ENCODE measurements at places on chromosomes 2 and 18.

DNA sequence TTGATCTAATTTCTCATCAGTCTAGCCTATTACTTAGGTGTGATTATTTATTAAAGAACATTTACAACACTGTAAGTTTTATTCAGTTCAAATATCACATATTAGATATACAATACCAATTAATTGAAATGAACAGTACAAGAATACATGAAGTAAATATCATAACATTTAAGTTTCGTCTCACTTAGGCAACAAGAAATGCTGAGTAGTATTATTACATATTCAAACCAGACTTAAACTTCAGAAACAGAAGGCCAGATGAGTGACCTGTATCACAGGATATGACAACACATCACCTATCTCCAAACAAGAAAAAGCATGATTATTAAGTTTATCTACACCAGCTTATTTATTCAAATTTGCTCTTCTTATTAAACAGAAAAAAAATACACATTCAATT, 48.9 kb downstream of the LONRF2 start:
- DNase-seq = no peak

DNA sequence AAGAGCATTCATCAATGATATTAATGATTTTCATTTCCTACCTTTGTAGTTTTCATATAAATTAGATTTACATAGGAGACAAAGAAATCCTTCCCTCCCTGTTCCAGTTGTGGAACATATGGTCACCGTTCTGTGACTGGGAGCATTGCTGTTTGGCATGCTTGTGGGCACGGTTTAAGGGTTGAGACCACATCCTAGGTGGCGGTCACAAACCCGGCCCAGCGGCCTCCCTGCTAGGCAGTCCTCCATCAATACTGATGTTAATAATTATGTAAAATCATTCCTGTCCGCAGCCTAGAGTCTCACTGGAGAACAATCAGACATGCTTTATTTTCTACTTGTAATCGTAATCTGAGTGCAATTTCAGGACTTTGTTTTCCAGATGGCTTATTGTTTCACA, 117.9 kb downstream of the AGAP1 start:
- no peak for DNase-seq

DNA sequence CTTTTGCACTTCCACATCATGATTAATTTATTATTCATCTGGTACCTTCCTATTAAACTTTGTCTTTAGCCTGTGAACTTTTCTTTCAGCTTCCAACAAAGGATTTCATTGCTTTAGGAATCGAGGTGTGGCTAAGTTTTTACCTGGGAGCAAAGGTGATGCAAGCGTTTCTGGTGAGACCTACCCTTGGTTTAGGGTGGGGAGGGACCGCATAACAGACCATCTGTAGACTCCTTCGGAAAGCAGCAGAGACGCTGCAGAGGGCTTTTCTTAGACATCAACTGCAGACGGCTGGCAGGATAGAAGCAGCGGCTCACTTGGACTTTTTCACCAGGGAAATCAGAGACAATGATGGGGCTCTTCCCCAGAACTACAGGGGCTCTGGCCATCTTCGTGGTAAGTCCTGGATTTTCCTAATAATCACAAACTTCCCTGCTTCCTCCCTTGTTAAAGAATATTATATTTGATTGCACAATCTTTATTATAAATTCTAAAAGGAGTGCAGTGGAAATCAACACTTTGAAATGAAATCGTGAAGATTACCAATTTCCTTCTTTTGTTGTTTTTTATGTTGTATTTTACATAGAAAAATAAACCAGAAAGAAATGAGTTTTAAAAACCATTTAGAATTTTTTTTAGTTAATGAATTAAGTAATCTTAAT, at the start of gene DSG3:
Gene DSG3 (plus strand): TSS at position 212 of the 662 bp plus-strand sequence. CDS start 137 bp downstream, at position 349.
- no peak for DNase-seq

DNA sequence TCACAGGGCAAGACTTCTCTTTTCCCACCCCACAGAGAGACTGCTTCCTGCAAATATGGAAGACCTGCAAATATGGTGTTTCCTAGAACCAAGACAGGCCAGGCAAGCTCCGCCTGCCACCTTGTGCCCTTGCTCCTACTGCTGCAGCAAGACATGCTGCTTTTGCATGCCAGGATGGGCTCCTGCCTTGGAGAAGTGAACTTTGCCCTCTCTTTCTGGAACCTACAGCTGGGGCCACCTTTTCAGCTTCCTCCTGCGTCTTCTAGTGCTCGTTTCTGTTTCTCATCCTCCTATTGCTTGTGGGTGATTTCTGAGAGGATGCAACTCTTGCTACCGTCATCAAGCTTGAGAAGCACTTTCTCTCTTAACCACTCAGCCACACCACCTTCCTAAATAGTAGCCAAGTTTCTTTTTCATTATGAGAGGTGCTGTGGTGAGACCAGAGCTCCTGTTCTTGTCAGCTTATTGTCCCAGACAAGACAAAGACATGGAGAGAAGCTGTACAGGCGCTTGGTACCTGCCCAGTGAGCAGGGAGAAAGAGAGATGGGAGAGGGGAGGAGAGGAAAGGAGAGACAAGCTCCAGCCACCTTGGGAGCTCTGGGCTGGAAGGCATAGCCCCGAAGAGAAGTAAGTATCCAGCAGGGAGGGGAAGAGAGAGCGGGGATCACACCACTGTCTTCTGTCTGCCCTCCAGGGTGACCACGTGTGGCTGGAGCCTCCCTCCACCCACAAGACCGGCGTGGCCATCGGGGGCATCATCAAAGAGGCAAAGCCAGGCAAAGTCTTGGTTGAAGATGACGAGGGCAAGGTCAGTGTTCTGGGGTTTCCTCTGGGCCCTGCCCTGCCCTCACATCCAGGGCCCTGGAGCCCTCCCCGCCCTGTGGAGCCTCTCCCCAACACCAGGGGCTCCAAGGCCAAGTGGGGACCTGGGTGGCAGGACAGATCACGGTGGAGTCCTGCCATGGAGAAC, 28.3 kb downstream of the MYO7B start:
- no peak for DNase-seq

DNA sequence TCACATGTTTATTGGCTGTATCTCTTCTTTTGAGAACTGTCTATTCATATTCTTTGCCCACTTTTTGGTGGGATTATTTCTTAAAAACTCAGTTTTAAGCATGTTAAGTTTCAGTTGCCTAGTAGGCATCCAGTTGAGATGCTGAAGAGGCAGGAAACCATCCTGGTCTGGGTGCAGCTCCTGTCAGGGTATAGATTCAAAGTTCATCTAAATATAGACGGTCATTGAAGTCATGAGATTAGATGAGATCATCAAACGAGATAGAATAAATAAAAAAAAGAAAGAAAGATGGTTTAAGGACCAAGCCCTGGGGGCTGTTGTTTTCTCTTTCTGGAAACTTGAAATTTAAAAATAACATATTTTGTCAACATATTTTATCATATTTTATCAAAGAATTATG, 9.2 kb upstream of the DNAH7 start:
- no peak for DNase-seq

DNA sequence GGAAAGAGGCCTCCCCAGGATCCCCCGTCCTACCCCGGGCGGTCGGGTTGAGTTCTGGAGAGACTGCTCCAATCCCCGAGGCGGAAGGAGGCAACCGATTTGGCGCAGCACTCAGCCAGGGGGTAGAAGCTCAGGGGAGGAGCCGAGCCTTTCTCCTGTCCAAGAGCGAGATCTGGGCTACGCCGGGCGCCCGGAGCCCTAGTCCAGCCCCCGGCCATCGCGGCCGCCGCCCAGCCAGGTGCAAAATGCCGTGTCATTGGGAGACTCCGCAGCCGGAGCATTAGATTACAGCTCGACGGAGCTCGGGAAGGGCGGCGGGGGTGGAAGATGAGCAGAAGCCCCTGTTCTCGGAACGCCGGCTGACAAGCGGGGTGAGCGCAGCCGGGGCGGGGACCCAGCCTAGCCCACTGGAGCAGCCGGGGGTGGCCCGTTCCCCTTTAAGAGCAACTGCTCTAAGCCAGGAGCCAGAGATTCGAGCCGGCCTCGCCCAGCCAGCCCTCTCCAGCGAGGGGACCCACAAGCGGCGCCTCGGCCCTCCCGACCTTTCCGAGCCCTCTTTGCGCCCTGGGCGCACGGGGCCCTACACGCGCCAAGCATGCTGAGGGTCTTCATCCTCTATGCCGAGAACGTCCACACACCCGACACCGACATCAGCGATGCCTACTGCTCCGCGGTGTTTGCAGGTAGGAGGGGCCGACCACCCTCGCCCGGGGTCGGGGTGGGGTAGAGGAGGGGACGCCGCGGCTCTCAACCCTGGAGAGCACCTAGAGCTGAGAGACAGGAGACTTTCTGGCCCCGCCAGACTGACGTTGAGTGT, at the start of gene DYSF:
Gene DYSF (plus strand): TSS at position 158 of the 817 bp plus-strand sequence.
- no peak for DNase-seq

DNA sequence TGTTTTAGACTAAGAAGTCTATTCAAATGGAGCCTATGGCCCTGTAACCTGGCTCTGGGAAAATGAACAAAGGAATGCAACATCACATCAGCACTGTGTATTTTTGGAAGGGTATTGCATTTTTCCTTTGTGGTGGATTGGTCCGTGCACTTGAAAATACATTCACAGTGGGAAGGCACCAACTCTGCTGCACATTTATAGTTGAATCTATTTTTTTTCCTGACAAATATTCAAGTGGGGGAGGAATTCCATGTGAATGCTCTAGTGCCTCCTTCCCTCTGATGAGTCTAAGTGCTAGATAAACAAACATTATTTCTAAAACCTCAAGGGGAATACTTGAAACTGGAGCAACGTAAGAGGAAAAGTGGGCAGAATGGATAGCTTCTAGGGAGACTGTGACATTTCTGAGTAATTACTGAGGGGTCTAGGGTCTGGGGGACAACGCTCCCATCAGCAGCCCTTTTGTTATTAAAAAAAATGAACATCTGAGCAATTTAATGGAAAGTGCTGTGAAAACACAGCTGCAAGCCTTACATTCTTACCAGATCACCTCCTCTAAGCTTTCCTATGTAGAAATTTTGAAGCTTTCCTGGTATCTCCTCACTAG, 208.2 kb downstream of the SLC8A1 start:
- no peak for DNase-seq

DNA sequence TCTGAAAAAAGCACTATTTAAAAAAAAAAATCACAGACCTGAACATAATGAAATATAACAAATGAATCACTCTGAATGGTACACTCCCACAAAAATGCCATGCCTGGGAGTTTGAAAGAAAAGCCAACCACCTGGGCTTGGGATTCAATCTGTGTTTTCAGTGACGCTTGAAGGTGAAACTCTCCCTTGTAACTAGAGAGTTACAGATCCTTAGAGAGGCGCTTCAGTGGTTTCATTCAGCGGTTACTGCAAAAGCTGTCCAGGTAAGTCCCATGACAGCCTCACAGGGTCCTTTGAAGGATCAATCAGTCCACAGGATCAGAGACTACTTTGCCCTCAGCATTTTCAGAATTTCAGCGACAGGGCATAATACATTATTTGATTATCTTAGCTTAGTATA, 627.3 kb downstream of the IRS1 start:
- DNase-seq = no peak

GRCh38 chr2:241505781-241506201, 2.6 kb downstream of the STK25 start:
- DNase-seq = no peak

DNA sequence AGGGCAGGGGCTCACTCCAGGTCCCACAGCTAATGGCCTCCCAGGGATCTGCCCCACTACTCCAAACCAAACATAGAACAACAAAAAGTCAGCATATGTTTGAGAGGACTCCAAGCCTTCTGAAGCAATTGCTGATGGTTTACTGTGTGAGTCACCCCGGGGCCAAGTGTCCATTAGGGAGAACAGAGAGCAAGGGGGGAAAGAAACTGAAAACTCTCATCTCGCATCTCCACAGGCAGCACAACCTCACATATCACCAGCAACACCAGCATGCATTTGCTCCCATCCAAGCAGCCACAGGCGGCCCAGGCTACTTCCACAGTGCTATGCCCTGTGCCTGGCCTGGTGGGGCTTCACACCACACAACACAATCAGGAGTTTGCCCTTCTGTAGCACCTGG, 39.1 kb downstream of the CYRIA start:
- no peak for DNase-seq

- no peak for DNase-seq
Observed at GRCh38 chr2:43363120-43363519, 136.7 kb upstream of the ZFP36L2 start.

GRCh38 chr2:61811821-61812220, 42.0 kb downstream of the FAM161A start:
- no peak for DNase-seq

- no peak for DNase-seq
Observed at GRCh38 chr2:173962031-173962430, 3.1 kb downstream of the SP3 start.

DNA sequence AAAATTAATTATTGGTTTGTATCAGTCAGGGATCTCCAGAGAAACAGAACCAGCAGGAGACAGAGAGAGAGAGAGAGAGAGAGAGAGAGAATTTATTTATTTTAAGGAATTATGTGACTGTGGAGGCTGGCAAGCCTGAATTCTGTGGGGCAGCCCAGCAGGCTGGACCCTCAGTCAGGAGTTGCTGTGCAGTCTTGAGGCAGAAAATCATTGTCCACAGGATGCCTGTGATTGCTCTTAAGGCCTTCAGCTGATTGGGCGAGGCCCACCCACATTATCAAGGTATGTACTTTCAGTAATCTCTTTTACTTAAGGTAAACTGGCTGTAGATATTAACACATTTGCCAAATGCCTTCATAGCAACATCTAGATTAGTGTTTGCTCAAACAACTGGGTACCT, 155.3 kb downstream of the SEPTIN10 start:
- DNase-seq = no peak

- DNase-seq = peak; percentile 43
Observed at GRCh38 chr18:13437796-13438506, 219.4 kb downstream of the LDLRAD4 start.

DNA sequence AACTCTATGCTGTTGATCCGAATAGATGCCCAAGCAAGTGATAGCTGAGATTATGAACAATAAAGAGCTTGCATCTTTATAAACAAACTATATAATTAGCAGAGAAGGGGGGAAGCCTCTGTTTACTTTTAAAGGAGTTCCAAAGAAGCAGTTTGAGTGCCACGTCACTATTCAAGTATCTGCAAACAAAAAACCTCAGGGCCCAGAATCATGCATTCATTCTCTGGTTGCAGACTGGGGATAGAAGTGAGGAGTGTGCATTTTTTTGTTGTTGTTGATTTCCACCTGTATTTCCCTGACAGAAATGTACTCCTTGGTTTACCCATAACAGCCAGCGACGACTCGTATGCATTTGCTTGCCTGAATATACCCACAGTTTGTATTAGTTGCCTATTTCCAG, 264.3 kb downstream of the PTGR3 start:
- DNase-seq = no peak

- no peak for DNase-seq
Observed at GRCh38 chr2:3610881-3611505, 16.1 kb downstream of the COLEC11 start.

- no peak for DNase-seq
Observed at GRCh38 chr2:98464772-98465310, 20.2 kb downstream of the INPP4A start.

- no peak for DNase-seq
Observed at GRCh38 chr2:106580241-106580640, 93.1 kb downstream of the CD8B2 start.

DNA sequence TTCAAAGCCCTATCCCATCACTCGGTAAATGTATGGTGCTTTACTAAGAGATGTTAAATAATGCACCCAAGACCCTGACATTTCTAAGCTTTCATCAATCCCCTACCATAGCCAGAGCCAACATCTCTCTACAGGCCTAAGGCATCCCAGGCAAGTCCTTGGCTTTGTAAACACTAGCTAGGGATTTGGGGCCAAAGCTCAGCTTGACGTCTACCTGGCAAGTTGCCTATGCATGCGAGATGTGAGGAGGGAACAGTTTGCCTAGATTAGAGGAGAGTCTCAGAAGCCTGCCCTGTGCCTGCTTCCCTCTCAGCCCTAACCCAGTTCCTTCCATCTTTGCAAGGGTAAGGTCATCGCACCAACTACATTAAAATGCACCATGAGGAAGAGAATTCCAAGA, 221.5 kb upstream of the NCKAP5 start:
- no peak for DNase-seq

GRCh38 chr2:181124497-181124896, 144.1 kb downstream of the UBE2E3 start:
- no peak for DNase-seq
